ENCODE measurements at places on chromosomes 5 and 9.

GRCh38 chr5:122327110-122327509 is 15.1 kb downstream of the SNCAIP start:
- no peak for DNase-seq

DNA sequence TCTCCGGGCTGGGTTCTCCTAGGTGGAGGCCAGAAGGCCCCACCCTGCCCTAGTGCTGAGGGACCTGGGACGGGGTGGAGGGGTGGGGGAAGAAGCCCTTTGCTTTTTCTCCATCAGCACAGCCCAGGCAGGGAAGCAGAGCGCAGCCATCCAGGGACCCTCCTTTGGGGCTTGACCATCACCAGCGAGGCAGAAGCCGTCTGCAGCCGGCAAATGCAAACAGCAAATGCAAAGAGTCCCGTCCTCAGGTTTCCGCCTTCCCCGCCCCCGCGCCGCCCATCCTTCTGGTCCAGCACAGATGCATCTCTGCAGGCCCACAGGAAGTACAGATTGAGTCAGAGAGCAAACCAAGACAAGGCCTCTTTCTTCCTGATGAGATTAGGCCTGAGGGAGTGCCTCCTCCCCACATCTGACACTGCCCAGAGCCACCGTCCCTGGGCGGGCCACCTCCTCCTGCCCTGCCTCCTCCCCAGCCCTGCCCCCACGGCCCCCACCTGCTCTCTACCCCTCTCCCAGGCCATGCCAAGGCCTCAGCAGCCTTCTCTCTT is 23.4 kb downstream of the CORO2A start:
- DNase-seq: peak; percentile 40

- DNase-seq: no peak
Observed at GRCh38 chr5:175464942-175465233, 13.5 kb upstream of the SFXN1 start.

DNA sequence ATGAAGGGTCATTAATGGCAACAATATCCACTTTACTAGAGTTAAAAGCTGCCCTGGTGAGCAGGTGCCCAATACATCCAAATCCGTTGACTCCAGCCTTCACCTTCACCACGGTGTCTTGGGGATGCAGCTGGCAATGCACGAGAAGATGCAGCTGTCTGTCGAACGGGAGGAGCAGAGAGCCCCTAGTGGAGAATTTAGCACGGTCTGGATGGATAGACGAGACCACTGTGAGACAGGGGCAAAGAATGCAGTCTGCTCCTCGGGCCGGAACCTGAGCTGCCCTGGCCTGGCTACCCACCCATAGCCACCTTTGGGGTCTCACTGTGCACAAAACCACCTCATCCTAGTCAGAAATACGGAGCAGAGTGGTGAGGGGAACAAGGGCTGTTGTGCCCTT is 35.1 kb downstream of the ADRA1B start:
- no peak for DNase-seq

DNA sequence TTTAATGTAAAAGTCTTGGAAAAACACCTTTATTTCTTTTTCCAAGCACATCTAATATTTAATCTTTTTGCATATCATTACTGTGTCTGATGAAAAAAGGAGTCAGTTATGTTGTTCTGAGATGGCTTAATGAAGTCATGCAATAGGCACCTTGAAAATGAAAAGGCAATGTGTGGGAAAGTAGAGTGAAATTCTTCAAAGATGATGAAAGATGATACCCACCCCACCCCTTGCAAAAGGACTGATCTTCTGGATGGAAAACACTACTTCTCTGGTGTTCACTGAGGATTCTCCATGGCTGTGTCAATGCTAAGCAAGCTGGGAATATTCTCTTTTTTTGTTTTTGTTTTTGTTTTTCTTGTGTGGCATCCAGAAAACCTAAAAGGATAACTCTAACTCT is 47.9 kb upstream of the TRPC7 start:
- DNase-seq: no peak

DNA sequence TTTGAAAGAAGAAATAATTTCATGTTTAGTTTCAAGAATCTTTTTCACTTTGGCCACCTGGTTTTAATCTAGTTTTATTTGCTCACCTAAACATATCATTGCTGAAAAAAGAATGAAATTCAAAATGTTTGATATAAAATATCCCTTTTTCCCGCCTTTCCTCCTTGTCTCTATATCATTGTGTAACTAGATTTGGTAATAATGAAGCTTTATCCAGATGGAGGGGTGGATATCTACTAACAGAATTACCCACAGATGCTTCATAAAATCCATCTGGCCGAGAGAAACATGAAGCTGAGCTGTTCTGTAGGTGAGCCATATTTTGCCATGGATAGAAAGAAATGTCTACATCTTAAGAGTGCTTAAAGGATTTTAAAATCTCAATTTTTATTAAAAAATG is 214.7 kb downstream of the ICE1 start:
- DNase-seq: no peak

DNA sequence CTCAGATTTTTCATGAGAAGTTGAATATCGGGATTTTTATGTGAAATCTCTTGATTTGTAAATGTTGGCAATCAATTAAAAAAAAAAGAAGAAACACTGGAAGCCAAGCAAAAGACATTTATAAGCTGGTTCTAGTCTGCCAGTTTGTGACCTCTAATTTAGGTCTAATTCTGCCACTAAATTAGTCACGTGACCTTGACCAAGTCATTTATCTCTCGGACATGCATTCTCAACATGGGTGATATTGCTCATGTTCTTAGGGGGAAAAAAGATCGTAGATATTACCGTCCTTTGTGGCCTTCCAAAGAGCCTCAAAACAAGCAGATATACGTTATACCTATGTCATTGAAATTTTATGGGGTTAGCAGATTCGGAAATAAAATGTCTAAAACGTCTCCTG is 52.9 kb upstream of the PTPDC1 start:
- no peak for DNase-seq

GRCh38 chr5:116935561-116936162 is 361.0 kb upstream of the SEMA6A start:
- DNase-seq: no peak

DNA sequence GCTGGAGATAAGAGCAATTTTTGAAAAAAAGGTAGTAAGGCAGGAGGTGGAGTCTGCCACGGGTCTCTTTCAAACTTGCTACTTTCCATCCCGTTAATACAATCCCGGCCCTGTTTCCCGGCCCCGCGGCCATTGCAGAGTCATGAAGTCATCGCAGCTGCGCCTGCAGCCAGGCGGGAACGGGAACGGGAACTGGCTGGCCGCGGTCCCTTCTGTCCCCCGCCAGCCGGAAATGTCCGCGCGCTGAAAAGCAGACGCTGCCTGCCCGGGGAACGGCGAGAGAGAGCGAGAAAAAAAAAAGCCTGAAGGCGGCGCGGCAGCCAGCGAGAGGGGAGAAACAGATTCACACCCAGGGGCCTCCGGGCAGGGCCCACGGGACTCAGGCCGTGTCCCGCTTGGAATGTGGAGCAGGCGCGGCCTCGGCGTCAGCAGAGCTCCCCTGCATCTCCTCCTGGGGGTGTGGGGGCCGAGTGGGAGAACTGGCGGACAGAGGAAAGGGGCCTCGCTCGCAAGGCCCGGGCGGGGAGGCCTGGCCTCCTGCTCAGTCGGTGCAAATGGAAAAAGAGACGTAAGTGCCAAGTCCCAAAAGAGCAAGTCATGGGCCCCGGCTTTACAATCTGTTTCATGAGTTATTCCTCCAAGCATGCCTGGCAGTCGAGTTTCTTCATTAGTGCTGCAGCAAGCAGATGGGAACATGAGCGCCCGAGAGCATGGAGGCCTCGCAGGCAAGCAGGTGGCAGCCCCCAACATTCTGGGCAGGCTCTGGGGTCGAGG is 201.2 kb upstream of the GAS1 start:
- DNase-seq: peak; percentile 4

- DNase-seq: no peak
Observed at GRCh38 chr5:176162198-176162597, 76.0 kb upstream of the SIMC1 start.

DNA sequence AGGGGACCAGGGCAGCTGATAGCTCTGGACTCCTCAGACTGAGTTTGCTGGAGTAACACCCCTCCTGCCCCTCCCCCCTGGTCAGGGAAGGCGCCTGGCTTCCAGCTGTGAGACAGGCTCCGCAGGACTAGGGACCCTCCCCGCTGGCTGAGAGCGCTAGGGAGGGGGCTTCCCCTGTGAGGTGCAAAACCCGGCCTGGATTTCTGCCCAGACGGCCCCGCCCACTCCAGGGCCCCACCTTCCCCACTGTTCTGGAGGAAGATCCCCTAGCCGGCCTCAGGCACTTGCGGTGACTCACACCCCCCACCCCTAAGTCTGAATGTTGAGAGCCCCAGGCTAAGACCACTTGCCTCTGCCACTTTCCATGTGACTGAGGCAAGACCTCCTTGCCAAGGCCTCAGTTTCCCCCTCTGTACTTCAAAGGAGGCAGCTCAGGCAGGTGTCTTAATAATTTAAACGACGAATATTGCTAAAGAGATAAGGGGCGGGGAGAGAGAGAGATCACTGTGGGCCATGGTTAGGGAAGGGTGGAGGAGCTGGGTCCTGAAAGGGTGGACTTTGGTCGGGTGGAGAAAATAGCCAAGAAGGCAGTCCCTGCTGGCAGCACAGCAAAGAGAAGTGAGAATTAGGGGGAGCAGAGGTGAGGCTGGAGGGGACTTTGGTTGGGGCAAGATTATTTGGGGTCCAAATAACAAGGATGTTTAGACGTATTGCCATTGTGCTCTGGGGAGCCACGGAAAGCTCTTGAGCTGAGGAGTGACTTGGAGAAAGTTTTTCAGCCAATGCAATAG is 1.0 kb upstream of the DAB2IP start:
- DNase-seq: peak; percentile 42

- DNase-seq: no peak
Observed at GRCh38 chr9:93815135-93815534, 140.0 kb downstream of the BARX1 start.

DNA sequence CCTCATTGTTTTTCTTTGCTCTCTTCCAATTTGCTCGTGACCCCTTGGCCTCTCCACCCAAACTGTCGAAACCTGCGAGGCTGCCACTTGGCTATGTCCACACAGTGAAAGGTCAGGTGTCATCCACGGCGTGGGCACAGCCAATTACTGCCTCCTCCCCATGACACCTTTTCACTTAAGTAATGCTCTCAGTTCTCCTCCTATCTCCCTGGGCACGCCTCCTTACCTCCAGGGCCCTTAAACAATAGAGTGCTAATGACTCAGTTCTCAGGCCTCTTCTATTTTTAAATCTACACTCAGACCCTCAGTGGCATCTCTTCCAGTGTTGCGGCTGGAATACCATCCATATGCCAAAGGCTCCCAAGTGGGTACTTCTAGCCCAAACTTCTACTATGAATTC is 256.8 kb downstream of the ROR2 start:
- DNase-seq: no peak

DNA sequence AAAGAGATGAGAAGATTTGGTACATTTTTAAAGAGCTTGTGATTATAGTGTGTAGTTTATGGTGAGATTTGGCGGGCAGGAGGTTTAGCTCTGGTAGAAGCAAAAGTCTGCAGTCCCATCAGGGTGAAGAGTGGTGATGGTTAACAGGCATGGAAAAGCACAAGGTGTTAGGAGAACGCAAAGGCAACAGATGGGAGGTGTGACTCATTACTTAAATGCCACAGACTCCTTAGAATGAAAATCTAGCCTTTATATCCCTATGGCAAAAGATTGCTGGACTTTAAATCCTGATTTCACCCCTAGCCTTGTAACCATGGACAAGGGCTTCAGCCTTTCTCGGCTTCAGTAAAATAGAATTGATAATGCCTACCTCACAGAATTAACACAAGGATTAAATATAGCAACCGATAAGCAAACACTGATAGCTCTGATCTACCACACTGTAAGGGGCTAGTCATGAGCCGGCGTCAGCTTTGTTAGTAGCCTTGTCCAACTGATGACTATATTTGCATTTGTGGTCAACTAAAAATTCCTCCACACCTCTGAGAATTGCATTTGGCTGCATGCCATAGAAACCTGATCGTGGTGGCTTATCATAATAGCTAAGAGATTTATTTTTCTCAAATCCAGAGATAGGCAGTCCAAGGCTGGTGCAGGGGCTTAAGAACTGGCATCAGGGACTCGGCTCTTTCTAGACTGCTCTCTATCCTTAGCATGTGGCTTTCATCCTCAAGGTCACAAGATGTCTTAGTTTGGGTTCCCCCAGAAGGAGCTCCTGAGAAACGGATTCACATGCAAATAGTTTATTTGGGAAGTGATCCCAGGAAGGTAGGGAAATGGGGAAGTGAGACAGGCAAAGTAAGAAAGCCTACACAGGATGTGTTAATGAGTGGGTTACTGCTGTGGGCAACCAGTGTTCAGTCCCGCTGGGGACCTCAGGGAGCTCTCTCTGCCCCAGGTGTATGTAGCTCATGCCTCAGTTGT is 19.6 kb downstream of the MFAP3 start:
- no peak for DNase-seq

- no peak for DNase-seq
Observed at GRCh38 chr5:36363101-36363500, 61.4 kb upstream of the RANBP3L start.

DNA sequence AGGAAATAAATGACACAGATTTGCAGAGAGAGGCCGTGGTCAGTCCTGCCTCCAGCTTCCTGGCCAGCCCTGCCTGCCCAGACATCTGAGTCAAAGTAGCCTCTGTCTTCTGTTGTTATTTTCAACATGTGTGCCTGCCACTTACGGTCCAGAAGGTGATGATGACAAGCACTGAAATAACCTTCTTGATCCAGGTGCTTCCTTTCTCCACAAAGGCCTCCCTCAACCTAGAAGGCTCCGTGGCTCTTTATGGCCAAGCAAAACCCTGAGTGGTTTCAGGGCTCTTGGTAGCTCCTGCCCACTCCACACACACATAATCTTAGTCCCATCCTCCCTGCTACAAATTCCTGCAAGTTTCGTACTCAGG is 34.1 kb upstream of the SLC6A19 start:
- no peak for DNase-seq

GRCh38 chr5:172077664-172078425 is 71.4 kb upstream of the FBXW11 start:
- no peak for DNase-seq

- DNase-seq: no peak
Observed at GRCh38 chr5:179346401-179346800, 1.1 kb upstream of the ADAMTS2 start.
